ENCODE measurements at places on chromosomes 4 and X.

DNA sequence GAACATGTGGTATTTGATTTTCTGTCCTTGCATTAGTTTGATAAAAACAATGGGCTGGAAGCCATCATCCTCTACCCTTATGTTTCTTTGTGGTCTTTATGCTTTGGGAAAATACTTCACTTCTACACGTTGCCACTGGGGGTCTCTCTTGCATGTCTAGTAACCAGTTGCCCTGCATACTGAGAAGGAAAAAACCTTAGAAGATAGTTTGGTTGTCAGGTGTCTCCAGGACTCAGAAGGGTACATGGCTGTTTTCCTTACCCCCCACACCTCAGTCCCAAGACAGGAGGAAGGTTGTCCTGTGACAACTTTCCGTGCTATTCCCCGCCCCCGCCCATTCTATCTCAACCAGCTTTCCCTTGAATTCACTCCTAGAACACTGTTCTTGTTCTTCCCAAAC, 62.1 kb upstream of the LANCL3 start:
- DNase-seq, result no peak

GRCh38 chrX:115970718-115971117, 199.8 kb upstream of the AGTR2 start:
- DNase-seq, result no peak

- no peak for DNase-seq
These were observed 499.1 kb upstream of the SLIT2 start for GRCh38 chr4:19752599-19752998.

GRCh38 chrX:97672608-97673007, 788.9 kb downstream of the RPA4 start:
- no peak for DNase-seq

DNA sequence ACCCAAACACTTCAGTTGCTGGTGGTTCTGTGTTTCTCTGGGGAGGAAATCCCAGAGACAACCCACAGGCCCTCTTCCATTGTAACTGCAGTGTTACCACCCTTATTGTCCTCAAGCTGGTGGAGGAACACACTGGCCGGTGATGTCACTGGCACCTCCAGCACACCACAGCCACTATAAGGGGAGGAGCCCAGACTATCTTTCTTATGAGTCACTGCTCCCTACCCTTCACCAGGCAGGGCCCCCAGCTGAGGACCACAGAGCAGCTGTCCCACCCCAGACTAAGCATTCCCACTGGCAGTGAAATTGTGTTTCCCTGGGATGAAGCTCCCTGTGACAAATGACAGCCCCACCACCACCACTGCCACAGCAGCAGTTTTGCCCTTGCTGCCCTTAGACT, 171.8 kb upstream of the FGF16 start:
- DNase-seq, result no peak

GRCh38 chrX:9947131-9947794, 19.9 kb upstream of the CLDN34 start:
- DNase-seq, result no peak

DNA sequence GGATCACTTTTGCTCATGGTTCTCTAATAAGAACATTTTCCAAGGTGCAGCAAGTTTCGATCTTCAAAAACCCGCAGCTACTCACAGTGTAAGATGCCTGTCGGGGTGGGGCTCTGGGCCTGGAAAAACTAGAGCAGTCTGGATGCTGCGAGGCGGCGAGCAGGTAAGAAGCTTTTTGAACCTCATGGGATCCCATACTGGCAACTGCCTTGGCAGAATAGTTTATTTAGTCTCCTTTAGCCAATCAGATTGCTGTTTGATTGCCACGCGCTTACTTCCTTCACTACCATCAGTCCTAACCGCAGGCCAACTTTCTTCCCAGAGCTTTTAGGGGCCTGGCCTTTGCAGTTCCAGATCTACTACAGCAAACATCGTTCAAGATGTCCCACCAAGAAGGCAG, 61.3 kb upstream of the MAGEB10 start:
- DNase-seq, result no peak

- DNase-seq, result no peak
These were observed 104.5 kb downstream of the AR start for GRCh38 chrX:67648361-67648760.

DNA sequence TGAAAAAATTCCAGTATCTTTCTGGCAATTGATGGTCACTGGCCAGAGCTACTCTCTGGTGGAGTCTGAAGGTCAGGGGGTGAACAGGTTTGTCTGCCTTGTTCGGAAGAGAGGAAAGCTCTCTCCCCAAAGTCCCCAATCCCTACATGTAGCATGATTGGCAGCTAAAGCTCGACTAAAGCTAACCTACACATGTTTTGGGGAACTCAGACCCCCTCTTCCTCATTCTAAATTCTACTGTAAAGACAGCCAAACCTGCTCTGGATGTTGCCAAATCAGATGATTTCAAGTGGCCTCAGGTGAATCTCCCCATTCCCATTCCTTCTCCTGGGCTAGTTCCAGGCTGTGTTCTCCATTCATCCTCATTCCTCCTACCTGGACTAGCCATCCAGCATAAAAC, 84.1 kb downstream of the MSN start:
- no peak for DNase-seq

GRCh38 chrX:11367609-11368430, 74.6 kb downstream of the AMELX start:
- DNase-seq, result no peak

GRCh38 chr4:56764775-56765174, 56.7 kb downstream of the SPINK2 start:
- no peak for DNase-seq

GRCh38 chrX:20393944-20394343, 127.2 kb upstream of the RPS6KA3 start:
- no peak for DNase-seq

GRCh38 chrX:1528884-1529203, 8.1 kb downstream of the P2RY8 start:
- DNase-seq, result no peak

DNA sequence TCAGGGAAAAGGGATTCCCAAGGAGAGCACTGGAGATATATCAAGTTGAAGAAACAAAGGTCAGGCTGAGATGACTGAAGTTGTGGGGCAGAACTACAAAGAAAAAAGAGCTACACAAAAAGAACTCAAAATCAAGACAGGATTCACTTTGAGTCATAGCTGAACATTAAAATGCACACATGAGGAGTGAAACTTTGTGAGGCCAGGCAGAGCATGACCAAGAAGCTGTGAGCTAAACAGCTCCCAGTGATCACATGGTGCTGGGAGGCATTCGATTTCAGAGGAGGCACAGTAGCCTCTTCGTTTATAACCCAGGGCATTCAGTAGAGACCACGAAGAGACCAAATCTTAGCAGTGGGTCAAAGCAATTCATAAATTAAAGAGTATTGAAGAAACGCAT, 145.3 kb downstream of the ATRX start:
- no peak for DNase-seq

All from activated T-cell treated with anti-CD3 and anti-CD28 coated beads, Interleukin-2, amount 50 U/mL, for 72 hours (primary cell).